GM23338 (cell line): ENCODE measurements at places on chromosomes 6 and 20. TPM values are rescaled to one million over a fixed set of nuclear protein-coding genes. Genes with fewer than 3 reads are reported as not detected.

The HMGN4 gene
- total RNA-seq = 76.5 and 91.4 TPM in 2 replicates

The FOXS1 gene
- total RNA-seq = not detected in 2 replicates

GRCh38 chr6:169168302-169168630, 85.4 kb downstream of the THBS2 start:
- DNase-seq = no peak

The MEP1A gene
- total RNA-seq = not detected in 2 replicates

The LCA5 gene
- 3.3 and 4.2 TPM in 2 replicates for total RNA-seq

The B3GAT2 gene
- total RNA-seq = 1.0 and 1.8 TPM in 2 replicates

The TCF19 gene
- total RNA-seq = 11.1 and 11.2 TPM in 2 replicates

GRCh38 chr6:16265351-16266341, 27.3 kb downstream of the GMPR start:
- no peak for DNase-seq

The SSTR4 gene
- not detected in 2 replicates for total RNA-seq

The LIN28B gene
- 96.4 and 99.2 TPM in 2 replicates for total RNA-seq

The RIOK1 gene
- total RNA-seq = 15.5 and 15.7 TPM in 2 replicates

The CLPSL1 gene
- total RNA-seq = not detected in 2 replicates

GRCh38 chr6:160000280-160000704, 31.4 kb downstream of the IGF2R start:
- no peak for DNase-seq

The FAM83B gene
- total RNA-seq = 6.4 and 7.7 TPM in 2 replicates

The OR2H1 gene
- not detected in 2 replicates for total RNA-seq

DNA sequence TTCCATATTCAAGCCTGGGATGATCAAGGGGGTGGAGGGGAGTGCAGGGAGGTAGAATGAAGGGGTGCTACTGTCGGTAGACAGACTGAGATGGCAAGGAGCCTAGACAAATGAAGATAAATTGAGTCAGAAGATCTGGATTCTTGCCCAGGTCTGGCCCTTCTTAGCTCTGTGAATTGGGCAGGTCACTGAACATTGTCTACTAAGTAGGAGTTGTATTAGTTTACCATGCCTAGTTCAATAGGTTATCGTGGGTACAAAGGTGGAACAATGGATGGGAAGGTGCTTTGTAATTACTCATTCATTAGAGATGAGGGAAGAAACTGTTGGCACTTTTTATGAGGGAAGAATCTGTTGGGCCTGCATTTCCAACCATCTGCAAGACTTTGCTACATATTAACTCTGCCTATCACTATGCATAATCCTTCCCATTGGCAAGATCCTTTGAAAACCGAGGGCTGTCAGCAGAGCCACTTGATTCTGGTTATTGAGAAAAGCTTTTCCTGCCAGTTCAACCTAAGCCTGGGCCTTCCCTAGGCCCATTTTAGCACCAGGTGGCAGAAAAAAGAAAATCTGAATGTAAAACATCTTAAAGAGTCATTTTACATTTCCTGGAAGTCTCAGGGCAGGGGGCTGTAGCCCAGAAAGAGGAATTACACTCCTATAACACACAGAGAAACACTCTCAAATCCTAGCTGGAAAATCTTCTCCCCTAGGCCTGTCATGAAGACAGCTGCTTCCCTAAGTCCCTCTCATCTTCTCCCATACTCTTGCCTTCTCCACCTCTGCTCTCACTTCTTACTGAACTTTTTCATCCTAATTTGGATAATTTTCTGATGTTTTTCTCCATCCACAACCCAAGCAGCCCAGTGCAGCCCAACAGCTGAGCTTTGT, 103.5 kb downstream of the CD24 start:
- no peak for DNase-seq

DNA sequence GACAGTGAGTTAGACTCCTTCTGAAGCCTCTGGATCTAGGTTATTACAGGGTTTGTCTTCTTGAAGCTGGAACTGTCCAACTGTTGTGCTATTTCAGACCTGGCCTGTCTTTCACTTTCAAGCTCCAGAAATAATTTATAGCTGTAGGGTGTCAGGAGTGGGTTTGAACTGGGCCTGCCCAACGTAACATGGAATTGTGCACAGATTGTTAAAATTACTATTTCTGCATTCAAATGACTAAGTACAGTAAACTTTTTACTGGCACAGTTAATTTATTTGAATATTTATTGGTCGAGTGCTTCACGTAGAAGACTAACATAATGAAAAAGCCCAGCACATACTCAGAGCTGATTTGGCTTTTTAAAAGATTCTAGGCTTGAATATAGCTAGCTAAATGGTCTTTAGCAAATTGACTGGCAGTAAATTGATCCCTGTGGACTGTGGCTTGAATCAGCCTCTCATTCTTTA, 74.3 kb downstream of the ARID1B start:
- no peak for DNase-seq

- DNase-seq = no peak
Measured at GRCh38 chr6:143823548-143823947, 19.6 kb upstream of the LTV1 start.

The FERMT1 gene
- total RNA-seq = 15.8 and 18.3 TPM in 2 replicates

DNA sequence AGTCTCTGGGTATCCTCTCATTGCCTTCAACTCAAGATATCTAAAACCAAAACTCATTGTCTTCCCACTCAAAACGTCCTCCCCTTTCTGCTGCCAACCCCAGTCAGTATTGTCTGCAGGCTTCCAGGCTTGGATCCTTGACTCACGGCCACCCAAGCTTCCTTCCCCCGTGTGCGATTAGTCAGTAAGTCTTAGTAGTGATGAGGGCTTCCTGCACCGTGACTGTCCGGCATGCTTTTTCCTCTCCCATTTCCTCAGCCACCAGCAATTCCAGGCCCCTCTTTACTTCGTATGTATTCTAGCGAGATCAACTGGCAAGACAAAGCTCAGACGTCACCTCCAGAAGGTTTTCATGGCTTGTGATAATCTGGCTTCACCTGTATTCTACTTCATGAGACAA, 88.6 kb upstream of the DUSP22 start:
- no peak for DNase-seq

DNA sequence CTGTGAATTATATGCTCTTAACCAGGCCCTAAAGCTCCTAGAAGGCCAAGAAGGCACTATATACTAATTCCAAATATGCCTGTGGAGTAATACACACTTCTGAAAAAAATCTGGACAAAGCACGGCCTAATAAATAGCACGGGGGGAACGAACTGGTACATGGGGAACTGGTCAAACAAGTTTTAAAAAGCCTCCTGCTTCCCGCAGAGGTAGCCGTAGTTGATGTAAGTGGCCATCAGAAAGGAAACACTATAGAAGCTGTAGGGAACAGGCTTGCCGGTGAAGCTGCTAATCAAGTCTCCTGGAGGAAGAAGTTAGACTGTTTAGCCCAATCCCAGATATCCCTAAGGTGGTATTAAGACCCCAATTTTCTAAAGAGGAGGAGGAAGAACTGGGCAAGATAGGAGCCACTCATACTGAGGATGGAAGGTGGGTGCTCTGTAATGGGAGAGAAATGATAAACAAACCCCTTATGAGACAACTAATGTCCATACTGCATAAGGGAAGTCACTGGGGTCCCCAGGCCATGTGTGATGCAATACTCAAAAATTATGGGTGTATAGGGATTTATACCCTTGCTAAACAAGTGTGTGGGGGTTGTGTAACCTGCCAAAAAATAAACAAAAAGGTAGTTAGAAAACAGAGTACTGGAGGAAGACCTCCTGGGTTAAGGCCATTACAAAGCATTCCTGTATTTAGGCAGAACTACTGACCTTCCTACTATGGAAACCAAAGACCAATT, 27.1 kb upstream of the ZNF318 start:
- DNase-seq = peak; percentile 29

The RAET1G gene
- not detected in 2 replicates for total RNA-seq

The ADGRF5 gene
- not detected in 2 replicates for total RNA-seq

DNA sequence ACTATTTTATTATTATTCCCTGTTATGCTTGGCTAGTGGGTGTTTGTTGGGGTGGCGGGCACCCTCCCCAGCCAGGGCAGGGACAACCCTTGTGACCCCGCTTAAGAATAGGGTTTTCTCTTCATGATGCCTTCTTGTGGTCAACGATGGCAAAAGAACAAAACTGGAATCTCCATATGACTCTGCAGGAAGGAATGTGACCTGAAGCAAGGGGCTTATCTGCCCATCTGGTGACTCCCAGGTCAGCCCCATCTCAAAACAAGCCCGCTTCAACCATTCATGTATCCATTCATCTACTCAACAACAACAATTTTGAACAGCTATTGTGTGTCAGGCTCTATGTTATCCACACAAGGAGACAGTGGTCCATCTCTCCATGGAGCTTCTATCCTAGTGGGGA, 30.9 kb upstream of the TGM6 start:
- DNase-seq = no peak

DNA sequence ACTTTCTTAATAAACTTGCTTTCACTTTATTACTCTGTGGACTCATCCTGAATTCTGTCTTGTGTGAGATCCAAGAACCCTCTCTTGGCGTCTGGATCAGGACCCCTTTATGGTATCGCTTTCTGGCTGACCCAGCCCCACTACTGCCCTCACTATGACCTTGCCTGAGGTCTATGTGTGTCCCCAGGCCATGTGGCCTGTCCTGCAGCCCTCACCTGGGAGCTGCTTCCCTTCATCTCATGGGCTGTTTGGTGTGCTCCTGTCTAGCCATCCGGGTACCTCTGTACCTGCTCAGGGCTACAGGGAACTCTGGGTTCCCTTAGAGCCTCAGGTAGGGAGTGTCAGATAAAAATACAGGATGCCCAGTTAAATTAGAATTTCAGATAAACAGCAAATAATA, 94.5 kb downstream of the SCP2D1 start:
- DNase-seq = no peak

The GSTA1 gene
- not detected in 2 replicates for total RNA-seq

The KIAA1755 gene
- total RNA-seq = 0.12 and 0.28 TPM in 2 replicates

The BEND6 gene
- 4.9 and 6.7 TPM in 2 replicates for total RNA-seq

DNA sequence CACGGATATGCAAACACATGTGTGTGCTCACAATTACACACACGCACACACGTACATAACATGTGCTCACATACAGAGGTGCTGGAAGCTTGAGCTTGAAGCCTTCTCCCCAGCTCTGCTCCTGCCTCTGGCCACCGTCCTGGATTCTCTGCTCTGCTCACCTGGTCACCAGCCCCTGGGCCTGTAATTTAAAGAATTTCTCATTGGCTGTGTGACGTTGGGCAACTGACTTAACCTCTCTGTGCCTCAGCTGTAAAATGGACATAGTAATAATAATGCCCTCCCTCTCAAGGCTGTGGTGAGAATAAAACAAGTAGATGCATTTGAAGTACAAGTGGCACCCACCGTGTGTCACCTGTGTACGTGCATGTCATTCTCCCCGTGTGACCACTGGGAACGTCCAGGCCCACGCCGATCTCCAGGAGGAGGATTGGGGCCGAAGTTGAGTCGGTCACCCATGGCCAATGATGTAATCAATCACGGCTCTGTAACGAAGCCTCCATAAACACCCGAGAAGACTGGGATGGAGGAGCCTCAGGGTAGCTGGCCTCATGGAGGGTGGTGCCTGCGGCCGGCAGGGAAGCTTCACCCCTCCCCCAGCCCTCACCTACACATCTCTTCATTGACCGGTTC, 160.9 kb upstream of the AFDN start:
- no peak for DNase-seq

DNA sequence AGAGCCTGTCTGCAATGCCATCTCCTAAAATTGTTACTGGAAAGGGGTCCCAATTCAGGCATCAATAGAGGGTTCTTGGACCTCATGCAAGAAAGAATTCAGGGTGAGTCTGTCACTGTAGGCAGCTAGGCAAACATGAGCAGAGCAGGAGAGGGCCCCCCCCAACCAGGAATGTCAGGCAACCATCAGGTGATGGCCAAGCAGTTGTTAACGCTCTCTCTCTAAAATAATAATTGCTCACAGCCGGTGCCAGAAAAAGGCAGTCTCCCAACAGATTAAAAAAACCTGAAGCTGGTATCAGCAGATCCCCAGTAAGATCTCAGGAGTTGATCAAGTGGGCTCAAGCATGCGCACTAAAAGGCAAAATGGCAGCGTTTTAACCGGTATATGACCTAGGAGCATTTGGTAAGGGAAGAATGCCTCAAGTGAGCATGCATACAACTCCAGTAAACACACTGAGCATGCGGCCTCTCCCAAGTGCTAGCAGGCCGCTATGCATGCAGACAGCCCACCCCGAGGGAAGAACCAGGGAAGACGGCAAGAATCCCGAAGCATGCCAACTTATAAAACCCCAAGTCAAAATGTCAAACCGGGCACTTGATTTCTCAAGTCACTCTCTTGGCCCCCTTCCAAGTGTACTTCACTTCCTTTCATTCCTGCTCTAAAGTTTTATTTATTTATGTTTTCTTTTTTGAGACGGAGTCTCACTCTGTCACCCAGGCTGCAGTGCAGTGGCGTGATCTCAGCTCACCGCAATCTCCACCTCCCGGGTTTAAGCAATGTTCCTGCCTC, 44.0 kb upstream of the RNGTT start:
- DNase-seq = peak; percentile 19
